Bronchial epithelial cell (primary cell): ENCODE measurements at places on chromosomes 5 and 9. TPM values are rescaled to one million over a fixed set of nuclear protein-coding genes. Genes with fewer than 3 reads are reported as not detected.

The TAF11L10 gene
- not detected in 2 replicates for total RNA-seq

The CER1 gene
- not detected in 2 replicates for total RNA-seq

The GABRP gene
- total RNA-seq: 1.2 TPM in 1 of 2 replicates, not detected in the other

The C5orf63 gene
- total RNA-seq: 4.5 and 5.9 TPM in 2 replicates

The NOXA1 gene
- 0.53 and 2.3 TPM in 2 replicates for total RNA-seq

The ACTBL2 gene
- total RNA-seq: under 0.01 TPM in 1 of 2 replicates, not detected in the other

The SEMA5A gene
- total RNA-seq: 1.3 and 1.6 TPM in 2 replicates

The C5orf46 gene
- total RNA-seq: not detected in 2 replicates

The PCDHGA8 gene
- under 0.01 and 0.51 TPM in 2 replicates for total RNA-seq

The LRRC19 gene
- total RNA-seq: not detected in 2 replicates

The GRXCR2 gene
- not detected in 2 replicates for total RNA-seq

The SPINK4 gene
- total RNA-seq: not detected in 2 replicates

The LECT2 gene
- not detected in 2 replicates for total RNA-seq
